HFFc6 (cell line): ENCODE measurements at places on chromosomes 3 and 15. TPM values are rescaled to one million over a fixed set of nuclear protein-coding genes. Genes with fewer than 3 reads are reported as not detected.

- H3K27me3 ChIP-seq = no peaks in the 10 kb centered on the region
- no peak overlapping the region for H3K4me3 ChIP-seq
- H3K27ac ChIP-seq = no peak overlapping the region
Measured at GRCh38 chr3:64761729-64762128, 73.9 kb upstream of the ADAMTS9 start.

DNA sequence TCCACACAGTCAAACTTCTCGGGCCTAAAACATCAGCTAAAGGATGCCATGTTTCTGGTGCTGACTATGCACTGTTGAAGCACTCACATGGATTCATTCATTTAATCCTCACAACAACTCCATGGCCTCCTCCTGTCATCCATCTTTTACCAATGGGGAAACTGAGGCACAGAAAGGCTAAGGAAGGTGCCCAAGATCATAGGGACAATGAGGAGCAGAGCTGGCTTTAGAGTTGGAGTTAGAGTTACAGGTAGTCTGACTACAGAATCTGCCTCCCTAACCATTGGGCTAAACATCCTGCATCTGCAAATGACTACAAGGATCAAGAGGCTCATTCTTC lies 111.6 kb downstream of the IQSEC1 start:
- no peaks in the 10 kb centered on the region; the same call in none of the 2 replicates for H3K27me3 ChIP-seq
- H3K4me3 ChIP-seq = no peak overlapping the region
- no peaks in the 10 kb centered on the region for H3K36me3 ChIP-seq
- no peak overlapping the region for H3K27ac ChIP-seq

DNA sequence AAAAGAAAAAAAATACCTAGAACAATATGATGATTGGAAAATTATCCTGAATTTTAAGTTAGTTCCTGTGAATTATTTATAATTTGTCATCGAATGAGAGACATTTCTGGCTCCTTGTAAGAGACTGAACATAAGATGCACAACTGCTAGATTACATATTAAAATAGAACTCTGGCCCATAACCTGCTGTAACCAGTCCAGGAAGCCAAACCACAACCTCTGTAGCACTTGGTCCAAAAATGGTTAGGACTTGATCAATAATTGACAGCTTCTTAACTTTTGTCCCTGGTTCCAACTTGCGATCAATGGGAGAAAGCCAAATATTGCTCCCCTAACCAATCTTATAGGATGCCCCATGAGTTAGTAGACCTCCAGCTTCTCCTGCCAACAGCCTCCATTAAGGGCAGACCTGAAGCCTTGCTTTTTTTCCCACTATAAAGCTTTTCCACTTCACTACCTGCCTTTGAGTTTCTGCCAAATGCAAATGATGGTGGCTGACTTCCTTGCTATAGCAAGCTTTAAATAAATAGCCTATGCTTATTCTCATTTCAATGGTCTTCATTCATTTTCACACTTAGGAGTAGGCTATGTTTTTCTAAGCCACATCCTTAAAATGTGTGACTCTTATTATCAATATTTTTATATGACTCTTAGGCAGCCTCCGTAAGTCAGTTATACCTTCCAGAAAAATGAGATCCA lies 224.0 kb upstream of the ARHGEF26 start:
- no peaks in the 10 kb centered on the region for H3K4me1 ChIP-seq
- H3K27ac ChIP-seq = no peak overlapping the region
- H3K36me3 ChIP-seq = no peaks in the 10 kb centered on the region
- H3K27me3 ChIP-seq = no peaks in the 10 kb centered on the region
- H3K4me3 ChIP-seq = no peak overlapping the region

- no peak overlapping the region for H3K27ac ChIP-seq
- H3K4me1 ChIP-seq = no peaks in the 10 kb centered on the region
- H3K27me3 ChIP-seq = no peaks in the 10 kb centered on the region; the same call in 1 of the 2 replicates
- DNase-seq = no peak
- H3K36me3 ChIP-seq = no peaks in the 10 kb centered on the region
Measured at GRCh38 chr3:59526999-59527398, 477.2 kb upstream of the CFAP20DC start.

GRCh38 chr3:43038010-43038409 lies 58.9 kb downstream of the GASK1A start:
- H3K27me3 ChIP-seq = peaks cover 29% of the 10 kb centered on the region
- no peaks in the 10 kb centered on the region for H3K4me1 ChIP-seq
- DNase-seq = no peak
- no peak overlapping the region for H3K27ac ChIP-seq
- no peaks in the 10 kb centered on the region for H3K36me3 ChIP-seq

DNA sequence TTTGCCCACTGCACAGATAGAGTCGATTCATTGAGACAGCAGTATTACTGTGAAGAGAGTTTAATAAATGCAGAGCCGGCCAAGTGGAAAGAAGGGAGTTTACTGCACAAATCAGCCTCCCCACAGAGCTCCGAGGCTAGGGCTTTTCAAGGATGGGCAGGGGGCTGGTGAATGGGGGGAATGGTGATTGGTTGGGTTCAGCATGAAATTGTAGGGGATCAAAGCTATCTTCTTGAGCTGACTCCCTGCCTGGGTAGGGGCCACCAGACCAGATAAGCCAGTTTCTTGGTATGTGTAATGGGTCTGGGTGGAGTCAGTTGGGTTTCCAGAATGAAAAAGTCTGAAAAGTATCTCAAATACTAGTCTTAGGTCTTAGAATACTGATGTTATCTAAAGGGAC lies 66.6 kb downstream of the SYNPR start:
- no peak overlapping the region for H3K27ac ChIP-seq
- H3K27me3 ChIP-seq = peaks cover 4% of the 10 kb centered on the region
- no peaks in the 10 kb centered on the region for H3K36me3 ChIP-seq
- H3K4me3 ChIP-seq = no peak overlapping the region
- H3K4me1 ChIP-seq = peaks cover 23% of the 10 kb centered on the region

DNA sequence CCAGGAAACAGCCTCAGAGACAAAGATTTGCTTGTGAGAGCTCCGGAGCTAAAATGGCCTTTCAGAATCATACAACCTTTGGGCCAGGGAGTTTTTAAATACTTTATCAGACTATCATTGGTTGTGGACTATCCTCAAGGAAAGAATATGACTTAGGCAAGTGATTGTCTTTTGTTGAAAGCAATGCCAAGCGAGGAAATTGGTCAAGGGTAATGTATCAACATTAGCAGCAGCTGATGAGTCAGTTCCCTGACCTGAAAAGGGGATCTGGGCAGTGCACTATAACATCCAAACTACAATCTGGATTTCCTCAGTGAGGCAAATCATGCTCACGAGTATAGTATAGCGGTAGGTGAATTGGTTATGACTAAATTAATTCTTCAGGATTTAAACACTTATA lies 303.6 kb downstream of the LSAMP start:
- H3K27me3 ChIP-seq = no peaks in the 10 kb centered on the region
- DNase-seq = no peak
- H3K27ac ChIP-seq = no peak overlapping the region
- no peak overlapping the region for H3K4me3 ChIP-seq
- H3K36me3 ChIP-seq = no peaks in the 10 kb centered on the region
- H3K4me1 ChIP-seq = no peaks in the 10 kb centered on the region

DNA sequence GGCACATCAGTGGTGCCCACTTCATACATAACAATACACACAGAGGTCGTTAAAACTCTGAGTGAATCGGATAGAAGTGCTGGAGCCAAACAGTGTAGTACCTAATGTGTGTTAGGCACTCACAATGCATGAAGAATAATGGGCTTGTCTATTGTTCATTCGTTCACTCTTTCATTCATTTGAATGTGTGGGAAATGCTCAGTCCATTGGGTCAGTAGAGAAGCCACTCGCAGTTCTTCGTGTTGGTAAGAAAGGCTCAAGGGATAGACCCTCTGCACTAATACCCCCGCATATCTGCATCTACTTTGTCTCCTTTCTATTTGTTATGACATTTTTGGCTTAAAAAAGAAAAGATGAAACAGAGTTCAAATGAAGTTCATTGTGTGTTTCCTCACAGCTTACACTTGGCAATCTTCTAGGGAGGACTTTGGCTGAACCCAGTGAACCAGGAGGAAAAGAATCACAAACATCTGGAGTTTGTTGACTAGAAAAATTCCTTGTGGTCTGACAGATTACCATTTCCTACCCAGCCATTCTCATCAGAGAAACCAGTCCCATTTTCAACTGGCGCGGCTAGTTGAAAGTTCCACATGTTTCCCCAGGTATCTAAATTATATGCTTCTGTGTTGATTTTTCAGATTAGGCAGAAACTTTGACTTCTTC lies 32.8 kb upstream of the MFSD1 start:
- peak overlapping the region; percentile 85 for H3K4me3 ChIP-seq
- H3K27me3 ChIP-seq = no peaks in the 10 kb centered on the region; the same call in 1 of the 2 replicates
- H3K4me1 ChIP-seq = peaks cover 31% of the 10 kb centered on the region

DNA sequence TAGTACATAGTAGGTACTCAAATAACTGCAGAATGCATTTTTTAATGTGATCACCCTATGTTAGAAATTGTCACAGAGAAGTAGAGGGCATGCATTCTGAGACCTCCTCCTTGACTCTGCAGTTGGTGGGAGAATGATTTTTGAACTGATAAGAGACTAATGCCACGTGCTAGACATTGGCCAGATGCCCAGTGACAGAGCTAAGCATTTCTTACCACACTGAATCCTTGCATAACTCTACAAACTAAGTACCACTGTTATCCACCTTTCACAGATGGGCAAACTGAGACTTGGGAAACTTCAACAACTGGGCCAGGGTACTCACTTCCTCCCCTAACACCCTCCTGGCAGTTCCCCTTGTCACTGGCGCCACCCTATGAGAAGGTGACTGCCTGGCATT lies 33.5 kb upstream of the SPATA12 start:
- peak; percentile 10 for DNase-seq
- H3K4me3 ChIP-seq = no peak overlapping the region
- H3K27ac ChIP-seq = no peak overlapping the region
- no peaks in the 10 kb centered on the region for H3K36me3 ChIP-seq
- H3K27me3 ChIP-seq = peaks cover 6% of the 10 kb centered on the region
- no peaks in the 10 kb centered on the region for H3K4me1 ChIP-seq

DNA sequence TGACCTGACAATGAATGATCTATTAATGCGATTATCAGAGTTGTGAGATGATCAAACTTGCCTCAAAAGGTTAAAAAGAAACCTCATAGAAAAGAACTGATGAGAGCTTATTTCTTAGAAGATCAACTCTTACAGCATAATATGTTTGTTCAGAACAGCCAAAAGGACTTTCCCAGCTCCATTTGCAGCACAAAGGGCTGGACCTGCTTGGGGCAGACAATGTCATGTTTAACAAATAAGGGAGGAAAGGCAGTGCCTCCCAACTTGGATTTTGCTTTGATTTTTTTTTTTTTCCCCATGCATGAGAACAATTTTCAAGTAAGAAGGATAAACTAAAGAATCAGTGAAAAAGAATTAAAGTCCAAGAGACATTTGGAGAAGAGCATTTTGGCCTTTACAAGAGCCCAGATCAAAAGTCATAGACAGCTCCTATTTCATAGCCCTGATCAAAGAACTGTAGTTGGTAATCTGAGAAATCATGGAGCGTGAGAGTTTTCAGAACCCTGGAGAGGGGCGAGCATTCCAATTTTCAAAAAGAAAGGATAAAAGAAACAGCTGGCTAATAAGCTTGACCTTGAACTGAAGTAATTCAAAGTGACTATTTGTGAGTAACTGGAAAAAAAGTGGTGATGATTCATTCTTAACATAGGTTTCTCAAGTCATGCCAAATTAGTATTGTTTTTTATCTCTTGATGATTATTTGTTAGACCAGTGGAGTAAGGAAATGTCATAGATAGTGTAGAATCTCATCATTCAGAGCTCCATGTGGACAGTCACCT lies 136.0 kb upstream of the CFAP20DC start:
- no peak for DNase-seq
- H3K27me3 ChIP-seq = no peaks in the 10 kb centered on the region; the same call in 1 of the 2 replicates
- H3K4me1 ChIP-seq = peaks cover 13% of the 10 kb centered on the region; the same call in 1 of the 2 replicates
- H3K36me3 ChIP-seq = no peaks in the 10 kb centered on the region

GRCh38 chr3:60343831-60344230 lies 907.4 kb downstream of the FHIT start:
- H3K27ac ChIP-seq = no peak overlapping the region
- peaks cover 2% of the 10 kb centered on the region; the same call in 1 of the 2 replicates for H3K27me3 ChIP-seq
- no peaks in the 10 kb centered on the region for H3K36me3 ChIP-seq
- no peaks in the 10 kb centered on the region for H3K4me1 ChIP-seq
- DNase-seq = no peak

ZCWPW2 gene
- total RNA-seq = 0.29 to 0.78 TPM (median 0.39 TPM) in 3 replicates
